ENCODE measurements at places on chromosomes 6 and 20. TPM values are rescaled to one million over a fixed set of nuclear protein-coding genes. Genes with fewer than 3 reads are reported as not detected.

The TRIM15 gene
- not detected for total RNA-seq

The OARD1 gene
- 30.7 TPM for total RNA-seq

The TNNC2 gene
- not detected for total RNA-seq

The SPTLC3 gene
- not detected for total RNA-seq

DNA sequence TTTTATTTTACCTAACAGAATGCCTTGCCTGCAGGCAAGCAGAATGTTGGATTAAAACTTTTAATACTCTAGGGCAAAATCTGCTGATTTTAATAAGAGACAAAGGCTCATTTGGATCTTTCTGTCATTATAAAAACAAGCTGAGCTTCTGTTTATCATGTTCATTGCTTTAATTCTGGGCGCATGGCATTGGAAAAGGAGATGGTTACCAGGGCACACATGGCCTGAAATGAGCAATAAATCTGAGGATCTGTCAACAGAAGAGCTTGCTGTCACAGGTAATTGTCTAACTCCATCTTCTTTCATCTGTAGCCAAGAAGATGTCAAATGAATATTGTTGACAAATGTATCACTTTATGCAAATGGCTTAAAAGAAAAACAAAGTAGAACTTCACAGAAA is 439.6 kb downstream of the DOK5 start:
- no peaks in the 10 kb centered on the region for H3K36me3 ChIP-seq
- no peaks in the 10 kb centered on the region for H3K4me1 ChIP-seq

DNA sequence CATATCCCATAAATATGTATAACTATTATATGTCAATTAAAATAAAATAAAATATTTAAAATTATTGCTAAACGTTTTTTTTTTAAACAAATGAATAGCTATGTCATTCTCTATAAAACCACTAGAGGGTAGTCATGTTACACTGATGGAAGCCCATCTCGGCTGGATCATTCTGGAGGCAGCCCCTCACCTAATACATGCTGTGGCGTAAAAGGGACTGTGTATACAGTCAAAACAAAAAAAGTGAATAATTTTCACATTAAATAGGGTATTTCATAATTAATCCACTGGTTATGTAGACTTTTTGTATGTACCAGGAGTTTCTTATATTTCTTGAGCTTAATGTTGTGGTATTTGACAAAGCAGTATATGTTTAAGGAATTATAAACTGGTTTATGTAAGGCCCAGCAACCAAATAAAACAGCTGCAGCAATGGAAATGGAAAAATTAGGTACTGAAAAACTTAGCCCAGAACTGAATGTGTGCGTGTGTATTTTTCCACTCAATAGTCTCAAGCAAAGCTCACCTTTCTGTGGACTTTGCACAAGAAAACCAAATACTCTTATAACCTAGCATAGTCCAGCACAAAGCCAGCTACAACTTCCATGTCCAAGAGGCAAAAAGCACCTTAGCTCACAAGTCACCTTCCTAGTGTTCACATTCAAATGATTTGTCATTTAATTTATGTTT is 81.7 kb downstream of the COL9A1 start:
- H3K27me3 ChIP-seq = peaks cover 3% of the 10 kb centered on the region
- no peak overlapping the region for H3K27ac ChIP-seq
- H3K4me1 ChIP-seq = peaks cover 6% of the 10 kb centered on the region
- DNase-seq = no peak
- no peak overlapping the region for H3K4me3 ChIP-seq

- H3K36me3 ChIP-seq = peaks cover 33% of the 10 kb centered on the region
- no peaks in the 10 kb centered on the region for H3K27me3 ChIP-seq
- no peak for DNase-seq
- no peak overlapping the region for H3K4me3 ChIP-seq
- no peak overlapping the region for H3K27ac ChIP-seq
- no peaks in the 10 kb centered on the region for H3K4me1 ChIP-seq
Observed at GRCh38 chr6:110656492-110656891, 158.8 kb downstream of the CDK19 start.

GRCh38 chr6:138844192-138844591 is 48.3 kb downstream of the ECT2L start:
- H3K36me3 ChIP-seq = no peaks in the 10 kb centered on the region
- no peaks in the 10 kb centered on the region for H3K27me3 ChIP-seq
- no peak for DNase-seq
- H3K4me1 ChIP-seq = no peaks in the 10 kb centered on the region

DNA sequence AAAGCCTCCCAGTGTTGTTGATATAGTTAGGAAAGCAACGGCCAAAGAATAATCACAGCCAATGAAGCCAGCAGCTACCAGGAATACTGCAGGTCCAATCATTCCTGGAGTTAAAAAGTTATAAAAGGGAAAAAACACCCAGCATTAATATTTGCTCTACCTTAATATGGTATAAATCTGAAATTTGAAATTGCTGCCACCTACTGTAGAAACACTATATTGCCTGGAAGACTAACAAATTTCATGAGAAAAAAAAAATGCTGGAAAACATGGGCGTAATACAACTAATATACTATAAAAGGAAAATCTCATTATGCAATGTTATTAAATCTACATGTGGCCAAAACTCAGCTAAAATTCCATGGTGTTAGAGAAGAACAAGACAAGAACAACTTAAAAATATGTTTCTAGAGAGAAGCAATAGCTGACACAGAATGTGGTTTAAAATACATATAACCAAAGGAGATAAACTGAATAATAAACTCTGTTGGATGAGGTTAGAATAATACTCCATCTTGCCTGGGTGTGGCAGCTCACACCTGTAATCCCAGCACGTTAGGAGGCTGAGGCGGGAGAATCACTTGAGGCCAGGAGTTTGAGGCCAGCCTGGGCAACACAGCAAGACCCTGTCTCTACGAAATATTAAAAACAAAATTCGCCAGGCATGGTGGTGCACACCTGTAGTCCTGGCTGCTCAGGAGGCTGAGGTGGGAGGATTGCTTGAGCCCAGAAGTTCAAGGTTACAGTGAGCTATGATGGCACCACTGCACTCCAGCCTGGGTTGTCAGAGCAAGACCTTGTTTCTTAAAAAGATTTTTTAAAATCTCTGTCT is 43.1 kb downstream of the SLC17A5 start:
- H3K4me1 ChIP-seq = peaks cover 5% of the 10 kb centered on the region
- DNase-seq = no peak
- no peak overlapping the region for H3K27ac ChIP-seq
- H3K27me3 ChIP-seq = no peaks in the 10 kb centered on the region
- H3K4me3 ChIP-seq = no peak overlapping the region
- peaks cover 40% of the 10 kb centered on the region for H3K36me3 ChIP-seq

- H3K4me1 ChIP-seq = peaks cover 27% of the 10 kb centered on the region
- no peak overlapping the region for H3K4me3 ChIP-seq
- H3K36me3 ChIP-seq = no peaks in the 10 kb centered on the region
- no peak overlapping the region for H3K27ac ChIP-seq
- H3K27me3 ChIP-seq = peaks cover 12% of the 10 kb centered on the region
- no peak for DNase-seq
Observed at GRCh38 chr6:158654498-158654897, 4.6 kb downstream of the SYTL3 start.

DNA sequence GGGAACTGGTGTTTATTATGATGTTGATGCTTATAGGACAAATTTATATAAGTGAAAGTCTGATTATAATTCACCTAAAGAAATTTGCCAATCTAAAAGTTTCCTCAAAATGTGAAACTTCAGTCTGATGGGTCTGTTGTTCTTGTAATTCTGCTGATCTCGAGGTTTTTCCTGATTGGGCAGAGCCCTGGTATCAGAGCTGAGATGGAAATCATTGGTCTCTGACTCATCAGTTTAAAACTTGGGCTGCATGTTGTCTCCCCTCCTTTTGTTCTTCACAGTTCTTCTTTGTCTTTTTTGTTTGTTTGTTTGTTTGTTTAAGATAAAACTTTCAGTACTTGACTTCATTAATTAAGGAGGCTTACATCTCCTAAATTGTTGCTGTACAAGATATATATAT is 5.9 kb downstream of the SMAP1 start:
- H3K4me1 ChIP-seq = peaks cover 37% of the 10 kb centered on the region
- no peak overlapping the region for H3K4me3 ChIP-seq
- no peaks in the 10 kb centered on the region for H3K36me3 ChIP-seq
- DNase-seq = no peak
- no peak overlapping the region for H3K27ac ChIP-seq

DNA sequence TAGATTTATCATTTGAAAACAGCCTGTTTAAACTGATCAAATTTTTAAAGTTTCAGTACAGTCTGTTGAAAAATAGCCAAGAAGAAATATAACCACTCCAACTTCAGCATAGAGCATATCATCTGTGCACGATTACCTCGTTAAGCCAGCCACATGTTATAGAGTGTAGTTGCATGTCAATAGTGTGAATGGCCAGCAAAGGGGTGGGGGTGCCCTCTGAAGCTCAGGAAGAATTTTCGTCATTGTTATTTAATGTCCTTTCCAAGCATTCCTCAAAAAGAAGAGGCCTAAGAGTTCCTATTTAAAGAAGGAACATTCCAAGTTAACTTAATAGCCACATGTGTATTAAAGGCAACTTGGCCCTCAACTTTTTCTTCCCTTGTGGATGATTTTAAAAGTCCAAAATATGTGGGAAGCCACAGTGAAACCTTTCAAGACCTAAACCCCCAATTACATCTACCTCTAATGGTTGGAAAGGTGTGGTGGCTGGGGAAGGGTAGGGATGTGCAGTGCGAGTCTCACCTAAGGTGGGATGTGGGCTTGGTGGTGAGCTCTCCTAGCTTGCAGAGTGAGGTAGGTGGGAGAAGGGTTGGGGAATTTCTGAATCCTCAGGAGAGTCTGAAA is 1.8 kb upstream of the CCN2 start:
- H3K4me3 ChIP-seq = no peak overlapping the region
- H3K27me3 ChIP-seq = peaks cover 36% of the 10 kb centered on the region
- H3K4me1 ChIP-seq = peaks cover 15% of the 10 kb centered on the region
- no peaks in the 10 kb centered on the region for H3K36me3 ChIP-seq

DNA sequence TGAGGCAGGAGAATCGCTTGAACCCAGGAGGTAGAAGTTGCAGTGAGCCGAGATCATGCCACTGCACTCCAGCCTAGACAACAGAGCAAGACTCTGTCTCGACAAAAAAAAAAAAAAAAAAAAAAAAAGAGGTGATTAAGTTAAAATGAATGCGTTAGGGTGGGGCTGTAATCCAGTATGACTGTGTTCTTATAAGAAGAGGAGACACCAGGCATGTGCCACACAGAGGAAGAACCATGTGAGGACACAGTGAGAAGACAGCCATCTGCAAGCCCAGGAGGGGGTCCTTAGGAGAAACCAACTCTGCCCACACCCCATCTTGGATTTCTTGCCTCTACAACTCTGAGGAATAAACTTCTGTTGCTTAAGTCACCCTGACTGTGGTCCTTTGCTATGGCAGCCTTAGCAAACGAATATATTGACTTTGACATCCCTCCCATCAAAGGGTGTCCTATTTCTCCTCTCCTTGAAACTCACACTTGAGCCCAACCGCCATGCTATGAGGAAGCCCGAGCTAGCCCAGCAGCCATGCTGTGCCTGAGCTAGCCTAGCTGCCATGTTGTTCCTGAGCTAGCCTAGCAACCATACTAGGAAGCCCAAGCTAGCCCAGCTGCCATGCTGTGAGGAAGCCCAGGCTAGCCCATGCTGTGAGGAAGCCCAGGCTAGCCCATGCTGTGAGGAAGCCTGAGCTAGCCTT is 15.8 kb upstream of the PPP1R16B start:
- H3K36me3 ChIP-seq = no peaks in the 10 kb centered on the region
- H3K4me3 ChIP-seq = no peak overlapping the region

DNA sequence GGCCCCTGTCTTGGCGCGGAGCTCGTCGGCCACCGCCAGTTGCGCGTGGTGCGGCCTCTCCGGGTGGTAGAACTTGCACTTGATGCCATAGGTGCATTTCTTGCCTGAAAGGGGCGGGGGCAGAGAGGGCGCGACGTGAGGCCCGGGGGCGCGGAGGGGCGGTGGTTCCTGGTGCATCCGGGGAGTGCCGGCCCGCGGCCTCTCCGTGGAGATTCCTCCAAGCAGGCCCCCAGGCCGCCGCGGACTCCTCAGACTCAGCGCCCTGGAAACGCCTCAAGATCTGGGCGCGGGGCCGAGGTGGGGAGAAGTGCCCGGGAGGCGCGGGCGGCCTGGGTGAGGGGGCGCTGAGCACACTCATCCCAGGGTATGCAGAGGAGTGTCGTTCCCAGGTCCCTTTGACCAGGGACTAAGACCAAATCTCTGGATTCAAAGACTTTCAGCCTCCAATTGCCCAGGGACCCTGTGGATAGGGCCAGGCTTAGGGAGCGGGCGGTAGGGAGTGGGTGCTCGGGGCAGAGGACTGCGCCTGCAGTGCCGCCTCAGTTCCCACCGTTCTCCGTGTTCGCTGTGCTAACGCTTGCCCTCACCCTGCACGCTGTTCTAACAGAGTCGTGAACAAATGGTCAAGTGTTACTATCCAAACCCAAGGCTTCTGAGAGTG is 33.3 kb downstream of the ZC3H12D start:
- H3K27me3 ChIP-seq = no peaks in the 10 kb centered on the region
- peaks cover 13% of the 10 kb centered on the region for H3K4me1 ChIP-seq
- no peak overlapping the region for H3K27ac ChIP-seq
- peaks cover 78% of the 10 kb centered on the region for H3K36me3 ChIP-seq

DNA sequence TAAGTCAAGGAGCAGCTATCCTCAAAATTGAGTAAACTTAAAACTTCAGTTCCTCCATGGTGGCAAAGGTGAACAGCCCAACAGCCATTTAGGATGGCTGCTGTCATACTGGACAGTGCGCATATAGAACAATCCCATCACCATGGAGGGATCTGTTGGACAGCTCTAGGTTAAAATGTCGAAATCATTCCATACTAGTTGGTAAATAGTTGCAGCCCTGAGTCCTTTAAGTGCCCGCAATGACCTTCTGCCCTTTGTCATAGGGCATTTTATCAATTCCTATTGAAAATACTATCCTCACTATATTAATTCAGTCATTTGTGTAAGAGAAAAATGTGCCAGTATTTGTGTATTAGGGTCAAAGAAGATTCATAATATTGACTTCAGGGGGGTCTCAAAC is 8.9 kb upstream of the ARMH2 start:
- no peak for DNase-seq
- H3K4me1 ChIP-seq = no peaks in the 10 kb centered on the region
- no peak overlapping the region for H3K27ac ChIP-seq
- H3K4me3 ChIP-seq = no peak overlapping the region

DNA sequence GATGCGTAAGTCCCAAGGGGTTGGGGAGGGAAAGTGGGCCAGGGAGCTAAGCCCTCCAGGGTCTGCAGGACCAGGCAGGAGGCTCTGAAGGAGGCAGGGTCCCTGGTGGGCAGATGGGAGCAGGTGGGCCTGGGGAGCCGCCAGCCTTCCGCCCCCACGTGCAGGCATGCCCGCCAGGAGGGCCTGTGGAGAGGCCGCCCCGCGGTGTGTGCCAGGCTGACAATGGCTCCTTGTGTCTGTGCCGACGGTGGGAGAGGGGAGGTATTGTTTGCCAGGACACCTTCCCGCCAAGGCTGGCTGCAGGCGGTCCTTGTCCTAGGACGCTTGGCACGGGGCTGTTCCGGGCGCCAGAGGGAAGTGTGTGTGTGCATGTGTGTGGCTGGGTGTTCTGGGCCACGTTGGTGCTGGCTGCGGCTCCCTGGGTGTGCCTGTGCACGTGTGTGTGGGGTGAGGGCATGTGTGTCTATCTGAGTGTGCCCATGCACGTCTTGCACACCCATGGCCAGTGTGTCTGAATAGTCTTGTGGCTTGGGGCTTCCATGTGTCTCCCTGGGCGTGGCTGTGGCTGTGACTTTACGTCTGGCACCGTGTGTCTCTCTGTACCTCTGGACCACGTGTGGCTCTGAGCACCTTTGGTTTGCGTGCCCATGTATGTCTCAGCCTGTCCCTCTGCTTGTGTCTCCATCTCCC is 153.0 kb downstream of the CEBPB start:
- H3K27ac ChIP-seq = no peak overlapping the region
- DNase-seq = no peak
- H3K36me3 ChIP-seq = no peaks in the 10 kb centered on the region
- peaks cover 25% of the 10 kb centered on the region for H3K4me1 ChIP-seq
